Stimulated activated CD4-positive, alpha-beta T cell treated with anti-CD3 and anti-CD28 coated beads, TNF-alpha, amount 100 ng/mL, for 4 hours (primary cell): ENCODE measurements at places on chromosomes 2 and 18.

GRCh38 chr18:48993586-48993985, 42.8 kb upstream of the SMAD7 start:
- no peak for DNase-seq

DNA sequence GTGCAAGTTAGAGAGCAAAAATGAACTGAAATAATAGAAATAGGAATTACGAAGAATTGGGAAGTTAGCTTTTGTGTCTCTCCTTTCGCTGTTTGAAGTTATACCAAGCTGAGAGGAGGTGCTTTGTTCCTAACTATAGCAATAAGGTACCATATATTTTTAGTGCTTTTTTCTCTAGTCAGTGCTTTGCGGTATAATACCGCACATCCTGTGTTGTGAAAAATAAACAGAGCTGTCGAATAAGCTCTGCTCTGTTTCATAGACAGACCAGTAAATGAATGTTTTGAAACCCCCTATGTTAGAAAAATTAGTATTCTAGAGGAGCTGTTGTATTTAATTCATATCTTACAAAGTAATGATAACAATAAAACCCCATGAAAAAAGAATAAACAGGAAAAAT, 130.8 kb downstream of the MAP4K4 start:
- DNase-seq, result no peak

DNA sequence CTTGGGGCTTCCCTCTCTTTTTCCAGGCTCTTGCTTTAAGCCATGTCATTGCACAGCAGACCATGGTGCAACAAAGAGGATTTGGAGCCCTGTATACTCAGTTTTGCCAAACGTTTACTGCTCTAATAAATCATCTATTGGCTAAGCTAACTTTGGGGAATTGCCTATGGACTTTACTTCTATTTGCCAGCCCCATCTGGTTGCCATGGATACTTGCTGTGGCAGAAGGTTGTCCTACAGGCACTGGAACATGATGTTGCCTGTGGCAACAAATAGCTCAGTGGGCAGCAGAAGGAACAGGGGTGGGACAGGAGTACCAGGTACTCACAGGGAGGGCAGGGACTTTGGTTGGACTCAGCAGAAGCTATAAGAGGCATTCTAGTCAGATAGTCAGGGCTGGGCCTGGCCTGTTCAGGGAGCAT, 129.7 kb downstream of the CCDC85A start:
- DNase-seq, result no peak

DNA sequence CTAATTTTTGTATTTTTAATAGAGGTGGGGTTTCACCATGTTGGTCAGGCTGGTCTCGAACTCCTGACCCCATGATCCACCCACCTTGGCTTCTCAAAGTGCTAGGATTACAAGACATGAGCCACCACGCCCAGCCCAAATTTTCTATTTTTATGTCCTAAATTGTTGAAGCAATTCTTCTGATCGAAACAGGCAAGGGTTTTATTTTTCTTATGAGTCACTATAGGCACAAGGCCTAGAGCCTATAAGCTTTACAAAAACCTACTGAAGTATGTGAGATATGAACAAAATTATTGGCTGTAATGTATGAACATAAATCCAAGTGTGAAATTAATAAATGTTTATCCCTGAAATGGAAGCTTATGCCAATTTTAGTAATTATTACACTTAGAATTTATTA, 464.2 kb upstream of the NRP2 start:
- no peak for DNase-seq

DNA sequence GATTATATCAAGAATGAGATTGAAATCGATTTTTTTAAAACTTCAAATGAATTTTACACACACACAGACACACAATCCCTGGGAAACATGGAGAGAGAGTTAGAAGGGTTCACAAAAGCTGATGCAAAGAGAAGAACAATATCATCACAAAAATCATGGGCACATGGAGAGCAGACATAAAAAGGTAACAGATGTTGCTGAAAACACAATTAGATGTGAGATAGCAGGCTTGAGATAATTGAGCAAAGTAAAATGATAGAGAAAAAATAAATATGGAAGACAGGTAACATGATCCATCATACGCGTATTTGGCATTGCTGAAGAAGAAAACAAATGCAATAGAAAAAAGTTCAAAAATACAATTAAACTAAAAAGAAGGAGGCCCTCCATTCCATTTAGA, 11.6 kb upstream of the B4GALT6 start:
- DNase-seq, result no peak
